ENCODE measurements at places on chromosomes 7 and 10. TPM values are rescaled to one million over a fixed set of nuclear protein-coding genes. Genes with fewer than 3 reads are reported as not detected.

DNA sequence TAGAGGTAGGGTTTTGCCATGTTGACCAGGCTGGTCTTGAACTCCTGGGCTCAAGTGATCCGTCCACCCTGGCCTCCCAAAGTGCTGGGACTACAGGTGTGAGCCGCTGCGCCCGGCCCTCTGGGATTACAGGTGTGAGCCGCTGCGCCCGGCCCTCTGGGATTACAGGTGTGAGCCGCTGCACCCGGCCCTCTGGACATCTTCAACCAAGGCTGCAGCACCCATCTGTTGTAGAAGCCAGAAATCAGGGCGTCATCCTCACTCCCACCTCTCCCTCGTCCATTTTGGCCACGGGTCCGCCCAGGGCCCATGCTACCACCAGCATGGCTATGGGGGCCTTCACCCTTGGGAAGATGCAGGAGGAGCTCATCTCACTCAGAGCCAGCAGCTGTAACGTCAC lies 38.5 kb upstream of the EBF3 start:
- no peak for DNase-seq
- no peaks in the 10 kb centered on the region for H3K4me1 ChIP-seq
- no peaks in the 10 kb centered on the region for H3K36me3 ChIP-seq
- H3K4me3 ChIP-seq = no peak overlapping the region
- no peaks in the 10 kb centered on the region for H3K27me3 ChIP-seq

DNA sequence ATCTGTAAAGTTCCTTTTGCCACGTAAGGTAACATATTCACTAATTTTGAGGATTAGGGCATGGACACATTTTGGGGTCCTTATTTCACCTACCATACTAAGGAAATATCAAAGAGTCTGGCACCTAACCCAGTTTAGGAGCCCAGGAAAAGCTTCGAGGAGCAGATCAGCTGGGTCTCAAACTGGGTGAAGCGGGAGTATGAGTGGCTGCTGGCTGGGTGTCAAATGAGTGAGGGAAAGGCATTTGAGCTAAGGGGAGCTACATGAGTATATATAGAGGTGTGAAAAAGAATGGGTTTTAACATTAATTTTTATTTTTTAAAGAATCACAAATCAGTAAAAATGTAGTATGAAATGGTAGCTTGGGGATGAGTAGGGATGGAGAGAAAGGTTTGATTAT lies 71.3 kb downstream of the MCU start:
- no peak for DNase-seq
- H3K27ac ChIP-seq = no peak overlapping the region
- no peaks in the 10 kb centered on the region for H3K4me1 ChIP-seq
- no peak overlapping the region for H3K4me3 ChIP-seq
- no peaks in the 10 kb centered on the region for H3K36me3 ChIP-seq

HOXA10 gene
- not detected for polyA plus RNA-seq

DNA sequence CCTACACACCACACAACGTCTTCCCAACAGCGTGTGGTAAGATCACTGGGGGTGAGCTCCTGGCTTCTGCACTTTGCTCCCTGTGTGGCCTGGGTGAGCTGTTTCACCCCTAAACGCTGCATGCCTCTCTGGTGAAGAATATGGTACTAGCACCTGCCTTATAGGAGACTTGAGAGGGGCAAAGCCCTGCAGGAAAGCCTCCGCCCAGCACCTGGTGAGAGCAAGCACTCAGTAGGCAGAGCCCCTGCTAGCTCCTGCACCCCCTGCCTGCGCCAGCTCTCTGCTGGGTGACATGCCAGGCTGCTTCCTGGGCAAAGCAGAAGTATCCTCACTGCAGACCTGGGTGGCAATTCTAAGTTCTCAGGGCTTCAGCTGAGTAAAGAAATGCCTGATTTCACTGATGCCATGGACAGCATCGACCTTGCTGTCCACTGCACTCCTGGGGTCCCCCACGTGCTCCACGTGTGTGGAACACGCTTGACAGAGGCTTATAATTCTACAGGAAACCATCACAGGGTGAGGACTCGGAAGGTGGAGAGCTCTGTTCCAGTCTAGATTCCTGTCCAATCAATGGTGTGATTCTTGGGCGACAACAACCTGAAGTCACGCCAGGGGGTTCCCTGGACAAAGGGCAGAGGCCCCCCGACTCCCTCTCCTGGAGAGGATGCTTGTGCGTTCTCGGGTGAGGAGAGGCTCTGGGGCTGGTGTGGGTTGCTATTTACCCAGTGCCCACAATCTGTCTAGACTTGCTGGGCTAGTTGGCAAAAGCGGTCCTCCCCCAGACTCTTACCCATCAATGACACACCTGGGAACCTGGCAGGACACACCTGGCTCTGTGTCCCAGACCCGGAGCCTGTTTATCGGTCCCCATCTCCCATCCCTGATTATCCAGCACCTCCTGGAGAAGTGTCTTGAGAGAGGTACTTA lies 5.0 kb upstream of the CALML5 start:
- no peaks in the 10 kb centered on the region for H3K4me1 ChIP-seq
- DNase-seq = no peak
- no peak overlapping the region for H3K27ac ChIP-seq
- H3K36me3 ChIP-seq = no peaks in the 10 kb centered on the region
- H3K27me3 ChIP-seq = no peaks in the 10 kb centered on the region

DNA sequence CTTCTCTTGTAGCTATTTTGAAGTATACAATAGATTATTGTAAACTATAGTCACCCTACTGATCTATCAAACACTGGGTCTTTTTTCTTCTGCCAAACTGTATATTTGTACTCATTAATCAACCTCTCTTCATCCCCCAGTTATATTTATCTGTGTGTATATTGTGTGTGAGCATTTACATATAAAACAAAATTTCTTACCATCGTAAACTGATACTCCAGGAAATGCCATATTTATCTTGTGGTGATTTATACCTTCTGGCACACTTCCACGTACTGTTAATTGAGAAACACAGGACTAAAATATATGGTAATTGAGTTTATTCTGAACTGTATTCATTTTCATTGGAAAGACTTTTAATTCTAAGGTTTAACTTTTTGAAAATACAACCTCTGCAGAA lies 18.9 kb downstream of the ANLN start:
- no peaks in the 10 kb centered on the region for H3K27me3 ChIP-seq
- no peak overlapping the region for H3K27ac ChIP-seq
- no peak for DNase-seq
- H3K4me1 ChIP-seq = no peaks in the 10 kb centered on the region
- H3K36me3 ChIP-seq = no peaks in the 10 kb centered on the region

GRCh38 chr10:17005621-17006566 lies 123.7 kb downstream of the CUBN start:
- H3K27ac ChIP-seq = peak overlapping the region; percentile 76
- peaks cover 46% of the 10 kb centered on the region for H3K4me1 ChIP-seq
- no peak overlapping the region for H3K4me3 ChIP-seq
- H3K27me3 ChIP-seq = no peaks in the 10 kb centered on the region
- no peak for DNase-seq
- H3K36me3 ChIP-seq = no peaks in the 10 kb centered on the region

DNA sequence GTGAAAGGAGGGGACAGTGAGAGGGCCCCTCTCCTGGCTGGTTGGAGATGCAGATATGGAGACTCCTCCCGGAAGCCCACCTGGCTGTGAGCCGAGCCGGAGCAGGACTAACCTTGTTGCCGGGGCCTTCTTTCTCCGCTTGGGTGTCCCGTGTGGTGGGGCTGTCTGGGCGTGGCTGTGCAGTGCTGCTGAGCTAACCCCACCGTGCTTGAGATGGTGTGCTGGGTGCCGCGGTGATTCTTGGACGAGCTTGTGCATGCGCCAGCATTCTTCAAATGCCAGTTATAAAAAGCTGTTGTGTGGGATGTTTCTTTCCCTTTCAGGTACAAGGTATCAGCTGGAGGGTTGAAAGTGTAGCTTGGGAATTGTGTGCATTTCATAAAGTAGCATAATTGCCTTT lies 48.8 kb downstream of the DAGLB start:
- peaks cover 17% of the 10 kb centered on the region for H3K4me1 ChIP-seq
- peak; percentile 48 for DNase-seq
- no peak overlapping the region for H3K27ac ChIP-seq
- peaks cover 45% of the 10 kb centered on the region for H3K36me3 ChIP-seq

BCAP29 gene
- polyA plus RNA-seq = 42.5 TPM

DNA sequence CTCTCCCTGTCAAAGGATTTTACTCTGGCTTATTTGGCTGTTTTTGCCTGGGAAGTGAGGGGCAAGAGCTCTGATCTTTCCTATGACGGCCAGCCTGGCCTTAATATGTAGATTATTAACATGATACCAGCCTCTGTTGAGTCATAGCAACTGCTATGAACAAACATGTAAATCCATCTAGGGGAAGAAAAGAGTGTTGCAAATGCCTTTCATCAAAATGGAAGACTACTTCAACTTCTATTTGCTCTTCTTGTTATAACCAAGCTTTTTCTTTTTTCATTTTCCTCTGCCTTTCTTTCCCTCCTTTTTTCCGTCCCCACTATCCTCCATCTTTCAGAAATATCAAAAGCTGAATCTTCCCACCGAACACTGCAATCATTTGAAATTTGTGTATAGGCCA lies 46.6 kb downstream of the BTRC start:
- H3K27ac ChIP-seq = no peak overlapping the region
- no peaks in the 10 kb centered on the region for H3K27me3 ChIP-seq
- no peak overlapping the region for H3K4me3 ChIP-seq
- no peaks in the 10 kb centered on the region for H3K36me3 ChIP-seq

OSBPL3 gene
- 1.5 TPM for polyA plus RNA-seq
